ENCODE measurements at places on chromosomes 1 and 21. TPM values are rescaled to one million over a fixed set of nuclear protein-coding genes. Genes with fewer than 3 reads are reported as not detected.

DNA sequence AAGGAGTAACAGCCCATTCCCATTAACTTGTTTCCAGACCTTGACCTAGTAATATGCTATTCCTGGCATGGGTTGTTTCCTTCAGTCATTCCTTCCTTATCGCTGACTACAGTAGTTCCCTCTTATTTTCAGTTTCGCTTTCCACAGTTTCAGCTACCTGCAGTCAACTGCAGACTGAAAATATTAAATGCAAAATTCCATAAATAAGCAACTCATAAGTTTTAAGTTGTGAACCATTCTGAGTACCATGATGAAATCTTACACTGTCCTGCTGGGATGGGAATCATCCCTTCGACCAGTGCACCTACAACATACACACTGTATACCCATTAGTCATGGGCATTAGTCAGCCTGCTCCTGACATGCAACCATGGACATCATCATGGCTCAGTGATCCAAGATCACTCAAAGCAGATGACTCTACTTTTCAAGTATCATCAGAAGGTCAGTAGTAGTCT is 66.7 kb downstream of the CCDC30 start:
- peak; percentile 43 for DNase-seq

- peak; percentile 93 for DNase-seq
Observed at GRCh38 chr1:86508583-86508969, 38.3 kb upstream of the CLCA4 start.

GRCh38 chr1:116825207-116825719 is 71.0 kb downstream of the CD2 start:
- DNase-seq, result no peak

- DNase-seq, result peak; percentile 61
Observed at GRCh38 chr1:97820470-97821188, 100.2 kb downstream of the DPYD start.

DNA sequence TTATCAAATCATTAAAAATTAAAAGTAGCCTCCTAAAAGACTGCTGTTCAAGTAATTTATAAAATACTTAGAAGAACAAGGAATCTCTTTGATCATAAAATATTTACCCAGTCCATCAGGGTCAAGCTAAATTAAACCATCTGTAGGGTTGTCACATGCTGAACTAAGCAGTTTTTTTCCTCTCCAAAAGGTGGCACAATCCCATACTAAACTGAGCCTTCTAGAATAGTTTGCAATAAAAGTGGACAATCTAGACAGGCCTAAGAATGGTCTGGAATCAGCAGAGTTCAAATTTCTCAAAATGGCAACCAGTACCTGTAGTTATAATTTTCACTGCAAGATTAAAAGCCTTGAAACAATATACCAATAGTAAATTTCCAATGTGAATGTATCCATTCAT is 194.8 kb downstream of the EIF4G3 start:
- DNase-seq, result peak; percentile 63

- no peak for DNase-seq
Observed at GRCh38 chr1:31848381-31848897, 32.6 kb upstream of the SPOCD1 start.

DNA sequence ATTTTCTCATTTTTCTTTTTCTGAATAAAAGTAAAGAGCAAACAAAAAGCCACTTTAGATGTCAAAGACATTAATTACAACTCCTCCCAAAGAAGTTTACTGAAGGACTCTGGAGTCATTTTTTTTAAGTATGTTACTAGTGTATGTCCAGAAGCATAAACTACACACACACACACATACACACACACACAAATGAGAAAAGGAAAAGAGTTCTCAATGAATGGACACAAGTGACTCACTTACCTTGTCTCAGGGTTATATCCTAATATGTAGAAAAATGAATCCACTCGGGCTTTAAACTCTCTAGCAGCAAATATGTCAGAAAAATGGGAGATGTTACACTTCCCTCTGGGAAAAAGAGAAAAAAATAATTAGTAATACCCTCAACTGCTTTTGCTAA is 223.1 kb downstream of the SLC45A1 start:
- DNase-seq, result no peak

- DNase-seq, result peak; percentile 2
Observed at GRCh38 chr1:75083848-75084514, 50.2 kb upstream of the LHX8 start.

- peak; percentile 36 for DNase-seq
Observed at GRCh38 chr1:151756291-151756690, 7.0 kb downstream of the MRPL9 start.

DNA sequence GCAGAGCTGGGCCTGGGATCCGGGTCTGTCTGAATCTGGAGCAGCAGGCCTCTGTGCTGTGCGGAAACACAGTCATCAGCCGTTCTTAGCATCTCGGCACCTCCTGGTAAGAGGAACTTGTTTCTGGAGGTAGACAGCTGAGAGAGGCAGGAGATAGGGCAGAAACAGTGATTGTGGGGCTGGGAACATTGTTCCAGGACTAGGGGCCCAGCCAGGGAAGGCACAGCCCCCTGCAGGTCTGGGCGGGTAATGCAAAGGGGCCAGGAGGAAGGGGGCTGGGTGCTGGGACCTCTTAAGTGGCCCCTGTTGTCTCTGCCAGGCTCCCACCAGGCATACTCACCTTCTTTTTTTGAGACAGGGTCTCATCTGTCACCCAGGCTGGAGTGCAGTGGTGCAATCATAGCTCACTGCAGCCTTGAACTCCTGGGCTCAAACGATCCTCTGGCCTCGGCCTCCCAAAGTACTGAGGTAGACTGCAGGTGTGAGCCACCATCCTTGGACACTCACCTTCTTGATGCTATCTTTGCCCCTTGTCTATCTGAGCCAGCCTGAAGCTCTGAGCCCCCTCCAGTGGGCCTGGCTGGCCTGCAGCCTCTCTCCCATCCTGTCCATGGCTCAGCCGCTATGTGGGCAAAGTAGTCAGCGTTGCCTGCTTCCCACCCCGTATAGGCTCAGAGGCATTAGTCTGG is 134.3 kb upstream of the ZBTB40 start:
- no peak for DNase-seq

- DNase-seq, result no peak
Observed at GRCh38 chr1:6930732-6931300, 145.6 kb downstream of the CAMTA1 start.

Gene APP
- 722 TPM for total RNA-seq

Gene BEND5
- 0.45 TPM for total RNA-seq

Gene KCTD3
- total RNA-seq, result 45.6 TPM

Gene CFAP107
- total RNA-seq, result not detected
